Hepatocyte (in vitro differentiated cells): ENCODE measurements at places on chromosomes 12 and 14. TPM values are rescaled to one million over a fixed set of nuclear protein-coding genes. Genes with fewer than 3 reads are reported as not detected.

The TGM1 gene
- total RNA-seq: 0.33 and 0.56 TPM in 2 replicates

The SLC4A8 gene
- total RNA-seq: 9.4 and 18.0 TPM in 2 replicates

The FGD6 gene
- total RNA-seq: 17.2 and 21.4 TPM in 2 replicates

The MANSC4 gene
- 0.63 TPM in 1 of 2 replicates, not detected in the other for total RNA-seq

The RNU7-1 gene
- total RNA-seq: not detected in 2 replicates

The TBPL2 gene
- 0.27 TPM in 1 of 2 replicates, not detected in the other for total RNA-seq

The OR4K15 gene
- total RNA-seq: not detected in 2 replicates

The GCH1 gene
- total RNA-seq: 29.9 and 32.2 TPM in 2 replicates

The ERH gene
- 147 and 163 TPM in 2 replicates for total RNA-seq

The OR6C70 gene
- not detected in 2 replicates for total RNA-seq

DNA sequence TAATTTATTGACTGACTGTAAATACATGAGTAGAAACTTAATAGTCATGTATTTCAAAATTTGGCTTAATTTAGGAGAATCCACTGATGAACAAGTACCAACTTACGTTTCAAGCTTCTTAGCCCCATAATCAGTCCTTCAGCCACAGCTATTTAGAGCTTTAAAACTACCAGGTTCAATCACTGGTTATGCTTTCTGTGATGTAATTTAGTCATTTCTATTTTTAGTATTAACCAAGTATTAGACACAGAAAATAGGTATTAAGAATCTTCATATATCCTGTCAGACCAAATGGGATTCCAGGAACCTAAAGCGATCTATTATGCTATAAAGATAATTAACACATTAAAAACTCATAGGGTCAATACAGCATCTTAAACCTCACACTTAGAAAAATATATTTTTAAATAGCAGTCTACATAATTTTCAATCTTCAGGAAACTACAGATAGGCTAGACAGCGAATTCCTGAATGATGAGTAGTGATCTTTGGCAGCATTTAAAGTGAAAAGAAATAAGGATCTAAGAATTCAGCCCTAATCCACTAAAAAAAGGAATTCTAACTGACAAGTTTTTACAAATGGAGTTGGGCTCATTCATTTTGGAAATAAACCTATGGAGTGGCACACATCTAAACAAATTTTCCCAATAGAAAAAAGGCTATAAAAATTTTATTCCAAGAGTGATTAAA is 51.5 kb downstream of the ZC3H14 start:
- H3K36me3 ChIP-seq: peaks cover under 1% of the 10 kb centered on the region
- no peak overlapping the region for H3K4me3 ChIP-seq
- no peak for DNase-seq
- peaks cover 29% of the 10 kb centered on the region for H3K4me1 ChIP-seq

- no peaks in the 10 kb centered on the region for H3K36me3 ChIP-seq
- no peaks in the 10 kb centered on the region for H3K27me3 ChIP-seq
- H3K27ac ChIP-seq: no peak overlapping the region
These were observed 195.4 kb downstream of the ALG10 start for GRCh38 chr12:34217660-34218059.

DNA sequence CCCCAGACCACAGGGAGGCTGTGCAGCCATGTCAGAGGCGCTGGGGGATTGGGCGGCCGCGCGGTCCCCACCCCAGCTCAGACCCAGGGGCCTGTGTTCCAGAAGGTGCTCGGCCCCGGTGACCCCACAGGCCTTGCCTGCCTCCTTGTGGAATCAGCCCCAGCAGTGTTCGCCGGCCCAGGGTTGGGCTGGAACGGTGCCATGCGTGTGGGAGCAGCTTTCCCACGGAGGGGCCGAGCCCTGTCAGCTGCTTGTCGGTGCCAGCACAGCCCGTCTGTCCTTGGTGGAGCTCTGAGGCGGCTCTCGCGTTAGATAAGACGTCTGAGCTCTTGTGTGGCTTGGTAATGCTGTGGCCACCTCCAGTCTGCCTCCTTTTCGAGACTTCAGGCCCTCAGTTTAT is 8.5 kb downstream of the ZFYVE21 start:
- no peak overlapping the region for H3K4me3 ChIP-seq
- peaks cover 10% of the 10 kb centered on the region for H3K4me1 ChIP-seq
- DNase-seq: no peak
- H3K36me3 ChIP-seq: no peaks in the 10 kb centered on the region
- no peaks in the 10 kb centered on the region for H3K27me3 ChIP-seq
- no peak overlapping the region for H3K27ac ChIP-seq

DNA sequence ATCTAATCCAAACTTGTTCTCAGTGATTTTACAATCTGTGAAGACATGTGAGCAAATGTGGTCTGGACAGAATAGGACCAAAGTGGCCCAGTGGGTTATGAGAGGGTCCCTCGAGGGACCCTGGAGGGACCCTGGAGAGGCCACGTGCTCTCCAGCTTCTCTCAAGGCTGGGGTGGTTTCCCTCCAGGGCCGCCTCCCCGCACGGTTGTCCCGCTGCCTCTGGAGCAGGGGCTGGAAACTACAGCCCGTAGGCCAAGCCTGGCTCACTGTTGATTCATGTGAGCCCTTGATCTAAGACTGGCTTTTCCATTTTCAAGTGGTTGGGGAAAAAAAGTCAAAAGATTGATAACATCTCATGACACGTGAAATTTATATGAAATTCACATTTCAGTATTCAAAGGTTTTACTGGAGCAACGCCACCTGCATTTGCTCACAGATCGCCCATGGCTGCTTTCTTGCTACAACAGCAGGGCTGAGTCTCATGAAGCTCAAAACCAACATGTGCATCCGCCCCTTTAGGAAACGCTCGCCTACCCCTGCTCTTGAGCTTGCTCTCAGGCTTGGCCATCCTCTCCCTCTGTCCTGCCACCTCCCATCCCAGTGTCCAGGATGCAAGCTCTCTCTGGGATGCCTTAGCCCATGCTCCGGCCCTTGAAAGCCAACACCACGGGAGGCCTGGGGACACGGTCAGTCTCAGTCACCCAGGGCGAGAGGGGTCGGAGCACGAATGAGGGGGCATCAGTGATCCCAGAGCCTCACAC is 12.1 kb upstream of the LRTM2 start:
- no peaks in the 10 kb centered on the region for H3K27me3 ChIP-seq
- no peak overlapping the region for H3K27ac ChIP-seq
- H3K4me1 ChIP-seq: peaks cover 3% of the 10 kb centered on the region
- H3K36me3 ChIP-seq: no peaks in the 10 kb centered on the region
- DNase-seq: no peak

DNA sequence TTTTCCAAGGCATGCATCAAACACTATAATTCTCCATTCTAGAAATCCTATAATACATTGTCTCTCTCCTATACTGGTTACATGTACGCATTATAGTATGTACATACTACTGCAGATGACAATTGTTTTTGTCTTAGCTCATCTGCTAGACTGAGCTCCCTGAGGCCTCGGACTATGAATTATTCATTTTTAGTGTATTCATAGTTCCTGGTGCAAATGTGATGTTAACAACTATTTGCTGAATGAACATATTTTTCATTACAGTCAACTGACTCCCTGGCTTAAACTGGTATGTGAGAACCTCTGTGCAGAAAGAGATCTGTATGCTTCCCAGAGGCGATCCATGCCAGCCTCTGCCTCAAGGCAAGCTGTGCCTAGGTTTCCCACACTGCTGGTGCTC is 91.8 kb upstream of the PARP11 start:
- no peak overlapping the region for H3K27ac ChIP-seq
- H3K36me3 ChIP-seq: no peaks in the 10 kb centered on the region
- H3K27me3 ChIP-seq: no peaks in the 10 kb centered on the region
- no peak for DNase-seq

- no peak overlapping the region for H3K4me3 ChIP-seq
- DNase-seq: no peak
- H3K27ac ChIP-seq: no peak overlapping the region
- no peaks in the 10 kb centered on the region for H3K4me1 ChIP-seq
- H3K27me3 ChIP-seq: no peaks in the 10 kb centered on the region
These were observed 154.8 kb downstream of the PTCSC3 start for GRCh38 chr14:36021591-36022320.

GRCh38 chr12:111056618-111057521 is 136.5 kb upstream of the MYL2 start:
- DNase-seq: no peak
- H3K27me3 ChIP-seq: no peaks in the 10 kb centered on the region
- H3K4me1 ChIP-seq: no peaks in the 10 kb centered on the region
- H3K4me3 ChIP-seq: no peak overlapping the region
- no peak overlapping the region for H3K27ac ChIP-seq
- H3K36me3 ChIP-seq: no peaks in the 10 kb centered on the region

DNA sequence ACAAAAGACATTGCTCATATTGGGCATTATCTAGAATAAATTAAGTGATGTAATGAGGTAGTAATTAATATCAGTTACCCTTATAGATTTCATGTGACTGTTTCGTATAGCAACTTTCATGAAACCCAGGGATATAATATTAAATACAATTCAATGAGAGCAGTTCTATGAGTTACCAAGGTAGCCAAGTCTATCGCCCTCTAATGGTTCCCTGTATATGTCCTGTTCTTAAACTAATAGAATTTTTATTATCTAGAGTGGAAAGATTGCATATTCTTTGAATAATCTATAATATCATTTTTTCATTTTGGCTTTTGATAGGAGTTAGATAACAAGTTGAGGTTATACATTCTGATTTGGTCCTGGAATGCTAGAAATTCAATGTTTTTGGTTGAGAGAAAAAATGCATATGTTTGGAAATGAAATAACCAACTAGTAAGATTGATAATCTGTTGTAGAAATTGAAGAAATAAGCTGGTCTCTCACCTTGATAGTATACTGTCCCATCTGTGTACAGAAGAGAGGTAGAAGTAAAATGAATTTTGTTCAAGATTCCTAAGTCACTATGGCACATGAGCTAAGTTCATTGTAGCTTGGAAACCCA is 59.7 kb downstream of the SCFD1 start:
- peak; percentile 12 for DNase-seq
- no peaks in the 10 kb centered on the region for H3K36me3 ChIP-seq
- H3K27me3 ChIP-seq: no peaks in the 10 kb centered on the region
- H3K4me1 ChIP-seq: no peaks in the 10 kb centered on the region

DNA sequence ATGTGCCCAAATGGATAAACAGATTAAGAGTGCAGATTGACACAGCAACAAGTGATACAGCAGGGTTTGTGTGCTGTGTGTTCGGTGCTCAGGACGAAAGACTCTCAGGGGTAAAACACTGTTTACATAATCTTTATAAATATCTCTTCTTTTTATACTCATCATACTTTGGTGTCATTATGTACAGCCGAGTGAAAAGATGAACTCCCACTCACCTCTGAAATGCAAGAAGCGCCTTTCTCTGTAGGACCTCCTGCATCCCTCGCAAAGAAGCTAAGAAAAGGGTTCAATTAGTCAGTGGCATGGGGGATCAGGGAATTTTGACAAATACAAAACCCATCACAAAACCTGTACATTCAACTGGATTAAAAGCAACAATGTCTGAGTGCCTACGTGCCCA is 163.6 kb downstream of the TTC7B start:
- no peaks in the 10 kb centered on the region for H3K27me3 ChIP-seq
- no peaks in the 10 kb centered on the region for H3K4me1 ChIP-seq
- H3K36me3 ChIP-seq: no peaks in the 10 kb centered on the region
- H3K27ac ChIP-seq: no peak overlapping the region
- no peak overlapping the region for H3K4me3 ChIP-seq

DNA sequence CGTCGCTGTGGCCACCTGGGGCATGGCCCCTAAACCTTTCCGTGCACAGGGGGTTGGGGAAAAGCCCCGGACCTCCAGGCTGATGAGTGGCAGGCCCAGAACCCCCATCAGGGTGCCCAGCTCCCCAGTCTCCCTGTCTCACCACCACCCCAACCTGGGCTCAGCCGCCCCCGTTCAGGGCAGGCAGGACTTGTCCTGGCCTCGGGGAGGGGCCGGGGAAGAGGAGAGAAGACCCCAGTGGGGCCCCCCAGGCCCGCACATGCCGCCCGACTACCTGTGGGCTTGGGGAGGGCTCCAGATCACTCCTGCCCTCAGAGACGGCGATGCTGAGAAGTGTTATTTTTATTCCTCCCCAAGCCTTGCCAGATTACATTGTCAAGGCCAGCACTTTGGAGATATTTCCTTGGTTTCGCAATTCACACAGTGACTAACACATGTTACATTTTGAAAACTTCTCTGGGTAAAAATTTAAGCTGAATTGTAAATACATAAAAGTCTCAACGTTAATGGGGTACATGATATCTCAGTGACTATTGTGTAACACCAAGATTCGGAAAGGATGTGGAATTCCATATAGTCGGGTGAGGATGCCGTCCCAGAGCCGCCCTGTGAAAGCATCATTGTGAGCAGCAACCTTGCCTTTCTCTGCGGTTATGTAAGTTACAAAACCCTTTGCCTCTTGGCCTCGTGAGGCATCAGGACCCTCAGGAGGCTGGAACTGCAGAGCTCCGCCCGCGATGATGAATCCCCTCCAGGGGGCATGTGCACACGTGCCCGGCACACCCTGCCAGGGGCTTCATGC is 85.6 kb upstream of the DIO3 start:
- H3K4me3 ChIP-seq: no peak overlapping the region
- peak overlapping the region; percentile 84 for H3K27ac ChIP-seq
- no peaks in the 10 kb centered on the region for H3K27me3 ChIP-seq
- H3K4me1 ChIP-seq: peaks cover 38% of the 10 kb centered on the region
- DNase-seq: peak; percentile 64

GRCh38 chr12:22477166-22477893 is 67.0 kb downstream of the C2CD5 start:
- no peaks in the 10 kb centered on the region for H3K4me1 ChIP-seq
- DNase-seq: no peak
- no peaks in the 10 kb centered on the region for H3K27me3 ChIP-seq
- no peak overlapping the region for H3K27ac ChIP-seq

DNA sequence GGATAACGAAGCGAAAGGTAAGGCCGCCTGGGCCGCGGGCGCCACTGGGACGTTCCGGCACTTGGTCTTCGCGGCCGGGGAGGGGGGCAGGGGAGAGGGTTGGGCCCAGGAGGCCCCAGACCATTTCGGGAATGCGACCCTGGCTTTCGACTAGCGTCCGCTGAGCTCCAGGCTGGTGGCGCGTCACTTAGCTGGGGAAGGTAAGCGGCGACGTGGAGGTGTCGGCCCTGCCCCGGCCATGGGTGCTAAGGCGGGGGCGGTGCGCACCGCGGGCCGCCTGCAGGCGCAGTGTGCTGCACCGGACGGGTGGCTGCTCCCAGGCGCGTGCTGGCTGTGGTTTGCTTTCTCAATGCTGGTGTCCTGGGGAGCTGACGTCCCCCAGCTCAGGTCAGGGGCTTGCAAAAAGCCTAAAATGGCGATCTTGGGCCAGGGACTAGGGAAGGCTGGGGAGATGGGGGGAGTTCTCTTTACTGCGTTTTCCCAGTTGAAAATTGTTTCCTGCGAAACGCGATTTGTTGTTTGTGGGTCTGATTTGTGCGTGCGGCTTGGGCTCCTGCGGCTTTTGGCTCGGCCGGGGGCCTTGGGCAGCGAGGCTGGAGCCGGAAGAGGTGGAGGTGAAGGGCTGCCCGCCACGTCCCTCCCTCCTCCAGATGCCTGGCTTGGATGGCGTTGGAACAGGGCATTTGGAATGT is 1.2 kb downstream of the HOXC10 start:
- peaks cover 94% of the 10 kb centered on the region for H3K27me3 ChIP-seq
- no peaks in the 10 kb centered on the region for H3K36me3 ChIP-seq
- no peak overlapping the region for H3K4me3 ChIP-seq
- no peak for DNase-seq
- peaks cover 14% of the 10 kb centered on the region for H3K4me1 ChIP-seq

- H3K36me3 ChIP-seq: no peaks in the 10 kb centered on the region
- no peaks in the 10 kb centered on the region for H3K27me3 ChIP-seq
- H3K4me1 ChIP-seq: peaks cover 39% of the 10 kb centered on the region
- no peak overlapping the region for H3K4me3 ChIP-seq
- no peak for DNase-seq
These were observed 70.9 kb downstream of the DERA start for GRCh38 chr12:15982071-15982470.
